ENCODE measurements at places on chromosomes 11 and 22.

- no peak for DNase-seq
These were observed 20.7 kb downstream of the KRTAP5-5 start for GRCh38 chr11:1650034-1650917.

DNA sequence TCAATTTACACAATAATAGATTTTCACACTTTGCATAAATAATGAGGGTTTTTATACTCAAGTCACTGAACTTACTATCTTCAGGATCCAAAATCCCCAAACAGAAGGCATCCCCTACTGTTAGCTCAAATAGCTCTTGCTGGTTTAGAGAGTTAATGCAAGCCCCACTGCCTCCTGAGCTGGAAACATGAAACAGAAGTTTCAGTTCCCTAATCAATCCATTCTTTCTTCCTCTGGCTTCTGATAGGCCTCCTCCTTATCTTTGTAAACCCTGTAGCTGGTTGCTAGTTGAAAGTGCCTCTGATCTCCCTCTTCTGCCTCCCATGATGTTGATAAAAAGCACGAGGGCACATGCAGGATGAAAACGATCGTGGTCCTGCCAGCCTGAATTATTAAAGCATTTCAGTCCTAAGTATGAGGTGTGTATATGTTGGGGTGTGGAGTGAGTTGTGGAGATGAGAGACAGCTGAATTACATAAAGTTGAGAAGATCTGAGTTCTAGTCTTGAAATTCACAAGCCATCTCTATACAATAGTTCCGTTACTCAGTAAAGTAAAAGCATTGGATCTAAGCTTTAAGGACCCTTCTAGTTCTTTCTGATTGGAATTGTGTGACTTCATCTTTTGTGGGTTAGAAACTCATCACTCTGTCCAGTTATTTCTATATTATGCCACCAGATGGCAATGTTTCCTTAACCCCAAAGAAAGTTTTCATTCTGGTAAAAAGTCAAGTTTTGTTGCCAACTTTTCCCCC, 35.0 kb upstream of the EHF start:
- no peak for DNase-seq

DNA sequence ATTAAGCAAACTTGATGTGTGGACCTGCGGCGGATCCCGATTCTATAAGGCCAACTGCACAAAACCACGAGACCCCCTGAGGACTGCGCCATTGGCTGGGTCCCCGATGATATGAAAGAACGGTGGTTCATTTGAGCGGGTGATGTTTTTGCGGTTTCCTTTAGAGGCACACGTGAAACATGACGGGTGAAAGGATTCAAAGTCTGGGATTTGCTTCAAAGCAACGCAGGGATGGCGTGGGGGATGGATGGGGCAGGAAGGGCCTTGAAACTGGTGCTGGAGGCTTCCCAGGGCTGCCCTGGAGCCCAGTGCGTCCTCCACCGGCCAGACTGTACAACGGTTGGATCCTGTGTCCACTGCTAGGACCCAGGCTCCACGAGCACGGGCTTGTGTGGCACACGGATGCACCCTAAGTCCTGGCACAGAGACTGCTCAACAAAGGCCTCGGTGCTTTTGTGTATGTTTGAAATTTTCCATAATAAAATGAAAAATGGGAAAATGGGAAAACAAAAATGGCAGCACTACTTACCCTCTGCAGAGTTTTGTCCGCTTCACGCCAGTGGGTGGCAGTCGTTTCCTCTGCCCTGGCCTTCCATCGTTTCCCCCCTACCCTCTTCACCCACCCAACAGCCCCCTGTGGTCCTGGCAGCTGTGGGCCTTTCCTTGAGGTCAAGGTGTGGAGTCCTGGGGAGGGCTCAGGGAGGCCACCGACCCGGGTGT, 3.6 kb downstream of the ASCL2 start:
- DNase-seq: no peak

GRCh38 chr11:1205987-1206331, 16.9 kb upstream of the MUC5B start:
- no peak for DNase-seq

DNA sequence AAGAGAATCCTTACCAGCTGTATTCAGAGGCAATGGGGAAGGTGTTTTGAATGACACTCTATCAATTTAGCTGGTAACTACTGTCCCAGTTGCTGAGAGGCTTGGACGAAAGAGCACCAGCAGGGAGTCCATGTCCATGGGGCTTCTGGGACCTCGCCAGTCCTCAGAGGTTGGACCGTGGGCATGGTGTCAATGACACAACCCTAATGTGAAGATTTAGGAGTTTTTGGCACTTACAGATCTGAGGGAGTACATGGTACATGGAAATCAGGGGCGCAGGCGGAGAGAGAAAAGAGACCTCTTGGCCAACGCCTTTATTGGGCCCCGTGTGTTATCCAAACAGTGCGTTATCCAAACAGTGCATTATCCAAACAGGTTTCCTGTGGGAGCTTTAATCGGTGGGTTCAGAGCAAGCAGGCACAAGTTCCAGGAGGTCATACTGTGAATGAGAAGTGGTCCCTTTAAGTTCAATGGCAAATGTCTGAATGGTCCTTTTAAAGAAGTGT, 169.1 kb upstream of the B3GAT1 start:
- DNase-seq: no peak

DNA sequence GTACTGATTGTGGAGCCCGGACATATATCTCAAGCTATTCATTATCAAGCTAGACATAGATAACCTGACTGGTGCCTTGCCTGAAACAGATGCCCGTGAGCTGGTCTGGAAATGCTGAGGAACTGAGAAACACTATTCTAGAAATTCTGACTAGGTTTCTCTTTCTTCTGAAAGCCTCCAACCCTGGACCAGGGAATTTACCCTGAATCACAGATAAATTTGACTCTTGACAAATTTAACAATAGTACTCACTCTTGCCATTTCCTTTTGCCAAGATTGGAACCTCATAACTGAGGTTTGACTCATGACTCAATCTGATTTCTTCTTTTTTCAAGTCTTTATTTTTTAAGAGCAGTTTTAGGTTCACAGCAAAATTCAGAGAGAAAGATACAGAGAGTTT, 189.6 kb upstream of the SYN3 start:
- DNase-seq: no peak

- no peak for DNase-seq
These were observed 1.6 kb downstream of the NCAM1 start for GRCh38 chr11:112962579-112963367.

- no peak for DNase-seq
These were observed 2.4 kb upstream of the CECR2 start for GRCh38 chr22:17366830-17367229.

DNA sequence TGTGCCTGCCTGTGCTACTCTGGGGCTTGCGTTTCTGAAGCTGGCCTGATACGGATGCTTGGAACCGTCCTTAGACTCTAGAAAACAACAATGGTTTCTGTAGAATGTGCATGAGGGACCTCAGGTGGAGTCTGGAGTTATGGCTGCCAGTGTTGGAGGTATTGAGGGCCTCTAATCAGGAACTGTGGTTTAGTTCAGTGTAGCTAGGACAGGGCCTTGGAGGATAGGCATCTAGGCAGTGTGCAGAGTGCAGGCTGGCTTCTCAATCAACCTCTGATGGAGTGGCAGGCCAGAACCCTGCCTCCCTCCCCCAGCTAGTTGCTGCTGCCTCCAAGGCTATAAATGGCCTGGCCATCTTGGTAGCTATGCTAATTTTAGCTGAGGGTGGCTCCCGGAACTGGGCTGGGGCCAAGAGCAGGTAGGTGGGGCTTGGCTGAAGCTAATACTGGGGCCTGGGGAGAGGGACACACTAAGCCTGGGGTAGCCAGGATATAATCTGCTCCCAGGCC, 4.0 kb downstream of the STIM1 start:
- DNase-seq: no peak

GRCh38 chr22:25200967-25201366, 1.3 kb downstream of the CRYBB3 start:
- no peak for DNase-seq

DNA sequence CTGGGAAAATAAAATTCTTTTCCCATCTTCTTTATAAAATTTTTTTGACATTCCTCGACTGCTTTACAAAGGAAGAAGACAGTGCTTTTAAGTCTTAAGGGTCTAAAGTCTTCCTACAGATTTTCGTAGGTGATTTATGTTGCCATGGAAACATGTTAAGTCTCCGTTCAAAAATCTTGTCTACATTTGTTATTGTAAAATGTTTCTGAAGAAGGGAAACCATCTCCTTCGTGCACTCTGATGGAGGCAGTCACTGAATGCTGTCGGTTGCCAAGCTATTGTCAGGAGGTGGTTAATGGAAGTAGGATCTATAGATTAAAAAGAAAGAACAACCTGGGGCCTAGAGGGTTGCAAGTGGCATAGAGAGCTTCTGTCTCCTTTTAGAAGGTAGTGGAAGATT, 52.6 kb downstream of the MAP6 start:
- no peak for DNase-seq

GRCh38 chr11:112786886-112787530, 174.2 kb upstream of the NCAM1 start:
- DNase-seq: no peak

GRCh38 chr11:118547132-118547531, 16.1 kb downstream of the TMEM25 start:
- DNase-seq: no peak

DNA sequence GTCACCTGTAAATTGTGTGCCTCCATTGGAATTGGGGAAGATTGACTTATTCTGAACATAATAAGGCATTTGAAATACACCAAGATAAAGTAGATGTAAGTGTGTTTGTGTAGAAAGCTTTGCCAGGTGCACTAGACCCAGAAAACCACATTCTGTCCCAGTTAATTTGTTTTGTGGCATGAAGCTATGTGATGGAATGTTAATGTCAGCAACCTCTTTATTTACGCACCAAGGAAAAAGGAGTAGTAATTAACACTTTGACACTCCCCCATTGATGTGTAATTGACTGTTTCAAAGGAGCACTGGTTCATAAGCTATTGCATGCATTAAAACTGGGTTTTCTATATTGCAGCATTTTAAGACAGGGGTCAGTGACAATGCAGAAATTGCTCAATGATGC, 14.3 kb downstream of the EIF3M start:
- DNase-seq: peak; percentile 58

Data from left renal pelvis (tissue), 4 donors.